Stimulated activated CD8-positive, alpha-beta memory T cell treated with anti-CD3 and anti-CD28 coated beads, Interleukin-4, amount 100 ng/mL, for 4 hours (primary cell): ENCODE measurements at places on chromosomes 1 and 21.
A peak's percentile ranks its signal among the peaks of the same experiment; 100 is the strongest.

- DNase-seq = no peak
Observed at GRCh38 chr1:220915954-220916353, 36.7 kb downstream of the HLX start.

GRCh38 chr1:98429965-98430443 lies 231.5 kb upstream of the SNX7 start:
- DNase-seq = no peak

GRCh38 chr1:55015731-55016620 lies 17.2 kb downstream of the BSND start:
- DNase-seq = no peak

DNA sequence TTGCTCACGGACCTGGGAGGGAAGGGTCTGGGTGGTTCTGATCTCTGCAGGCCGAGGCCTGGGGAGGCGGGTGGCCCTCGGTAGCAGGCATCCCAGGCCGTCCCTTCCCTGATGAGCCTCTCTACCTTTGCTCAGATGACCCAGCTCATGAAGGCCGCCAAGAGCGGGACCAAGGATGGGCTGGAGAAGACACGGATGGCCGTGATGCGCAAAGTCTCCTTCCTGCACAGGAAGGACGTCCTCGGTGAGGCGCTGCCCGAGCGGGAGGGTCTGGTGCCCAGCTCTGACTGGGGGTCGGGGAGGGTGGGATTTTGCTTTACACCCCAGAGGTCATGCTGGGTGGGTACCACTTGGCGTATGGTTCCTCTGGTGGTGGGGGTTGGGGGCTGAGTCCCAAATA lies 76.5 kb downstream of the ARHGEF10L start:
- DNase-seq = no peak

- no peak for DNase-seq
Observed at GRCh38 chr1:62652387-62652786, 35.8 kb downstream of the DOCK7 start.

DNA sequence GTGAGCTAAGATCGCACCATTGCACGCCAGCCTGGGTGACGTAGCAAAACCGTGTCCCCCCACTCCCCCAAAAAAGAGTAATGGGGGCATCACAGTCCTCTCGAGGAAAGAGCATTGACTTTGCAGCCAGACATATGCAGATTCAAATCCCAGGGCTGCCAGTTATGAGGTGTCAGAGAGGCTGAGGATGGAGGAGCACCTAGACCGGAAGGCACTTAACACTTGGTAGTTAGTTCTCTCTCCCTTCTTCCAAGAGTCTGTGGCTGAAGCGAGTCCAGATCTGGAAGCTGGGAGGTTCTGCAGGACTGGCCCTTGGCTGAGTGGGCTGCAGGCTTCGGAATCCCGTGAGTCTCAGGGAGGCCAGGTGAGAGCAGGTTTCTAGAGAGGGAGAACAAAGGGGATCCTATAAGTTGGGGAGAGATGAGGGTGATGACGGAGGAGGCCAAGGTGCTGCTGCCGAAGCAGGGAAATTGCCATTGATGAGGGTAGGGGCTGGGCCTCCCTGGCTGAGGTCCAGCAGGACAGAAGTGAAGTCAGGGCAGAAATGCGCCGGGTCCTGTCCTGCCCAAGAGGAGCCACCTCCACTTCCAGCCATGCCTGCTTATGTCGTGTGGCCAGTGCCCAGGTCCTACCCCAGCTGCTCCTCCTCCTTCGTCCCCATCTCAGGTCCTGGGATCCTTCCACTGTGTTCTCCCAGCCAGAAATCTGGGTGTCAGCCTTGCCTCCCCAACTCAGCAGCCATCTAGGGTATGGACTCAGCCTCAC lies 13.3 kb upstream of the SPOCD1 start:
- DNase-seq = no peak

- DNase-seq = peak; percentile 50
Observed at GRCh38 chr21:45228171-45228641, 59.5 kb downstream of the POFUT2 start.

DNA sequence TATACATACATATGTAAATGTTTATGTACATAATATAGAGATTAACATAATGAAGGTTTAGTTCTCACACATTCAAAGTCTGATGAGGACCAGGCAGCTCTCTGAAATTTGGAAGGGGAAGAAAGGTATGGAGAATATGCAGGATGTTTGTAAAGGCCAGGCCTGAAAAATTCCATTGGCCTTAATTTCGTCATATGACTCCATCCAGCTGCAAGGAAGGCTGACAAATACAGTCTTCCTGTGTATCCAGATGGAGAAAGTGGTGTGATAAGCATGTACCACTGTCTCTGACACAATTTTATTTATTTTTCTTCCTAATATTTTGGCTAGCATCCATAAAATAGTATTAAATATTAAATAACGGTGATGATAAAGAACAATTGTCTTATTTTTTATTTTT lies 6.3 kb upstream of the SGIP1 start:
- DNase-seq = no peak

DNA sequence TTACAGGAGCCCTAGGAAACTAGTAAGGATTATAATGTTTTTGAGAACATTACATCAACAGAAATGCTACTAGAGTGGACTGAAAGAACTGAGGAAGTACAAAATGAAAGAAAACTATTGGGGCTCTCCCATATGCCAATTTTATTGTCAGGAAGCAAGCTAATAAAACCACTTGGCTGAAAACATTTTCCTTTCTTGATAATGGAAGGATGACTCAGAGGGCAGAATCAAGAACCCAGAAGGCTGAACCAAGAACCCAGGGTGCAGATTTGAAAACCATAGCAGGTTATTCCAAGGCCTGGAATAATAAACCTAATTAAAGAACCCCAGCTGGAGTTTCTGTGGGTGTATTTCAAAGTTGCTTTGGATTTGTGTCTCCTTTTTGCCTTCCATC lies 70.7 kb downstream of the RPE65 start:
- no peak for DNase-seq

DNA sequence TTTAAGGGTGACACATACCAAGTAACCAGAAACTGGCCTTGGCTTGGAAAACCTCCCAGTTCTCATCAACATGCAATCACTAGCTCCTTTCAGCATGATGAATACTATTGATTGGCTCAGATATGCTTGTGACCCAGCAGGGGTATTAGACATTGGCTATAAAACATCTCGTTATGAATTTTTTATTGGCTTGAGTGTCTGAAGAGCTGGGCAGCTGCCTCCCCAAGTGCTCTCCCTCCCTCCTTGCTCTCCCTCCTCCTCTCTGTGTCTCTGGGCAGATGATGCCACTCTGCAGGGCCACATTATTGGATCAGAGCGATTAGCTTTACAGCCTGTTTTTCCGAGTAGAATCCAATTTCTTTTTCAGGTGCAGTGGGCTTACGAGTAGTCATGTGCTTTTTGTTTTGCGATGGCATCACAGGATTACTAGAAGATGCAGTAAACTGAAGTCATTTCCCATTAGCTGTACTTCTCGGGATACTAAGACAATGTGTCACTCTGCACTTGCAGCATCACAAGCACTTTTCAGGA lies 79.3 kb upstream of the ATF3 start:
- DNase-seq = no peak

DNA sequence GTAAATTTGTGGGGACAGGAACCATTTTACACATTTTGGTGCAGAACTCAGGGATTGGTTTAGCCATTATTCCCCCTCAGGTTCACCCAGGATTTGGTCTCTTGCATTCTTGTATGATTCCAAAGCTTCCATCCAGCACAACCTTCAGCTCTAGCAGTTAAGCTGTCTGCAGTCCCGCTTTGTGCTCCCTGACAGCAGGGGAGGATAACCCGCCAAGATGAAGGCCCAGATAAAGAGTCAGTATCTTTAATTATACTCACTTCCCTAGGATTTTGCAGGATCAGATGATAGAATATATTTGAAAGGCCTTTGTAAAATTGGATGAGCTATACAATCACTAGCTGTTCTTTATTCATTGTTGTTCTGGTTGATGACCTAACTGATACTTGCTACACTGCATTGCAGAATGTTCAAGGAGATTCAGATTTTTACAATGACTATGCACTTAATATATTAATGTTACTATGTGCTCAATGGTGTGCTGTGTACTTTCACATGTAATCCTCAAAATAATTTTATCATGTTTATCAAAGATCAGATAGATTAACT lies 49.8 kb downstream of the SLC16A1 start:
- no peak for DNase-seq

GRCh38 chr1:88741413-88741812 lies 57.3 kb downstream of the PKN2 start:
- no peak for DNase-seq

GRCh38 chr1:154736841-154737240 lies 128.9 kb upstream of the ADAR start:
- no peak for DNase-seq

- no peak for DNase-seq
Observed at GRCh38 chr1:12547586-12548225, 70.3 kb downstream of the DHRS3 start.

- no peak for DNase-seq
Observed at GRCh38 chr1:62438163-62438562, 1.3 kb downstream of the USP1 start.

- no peak for DNase-seq
Observed at GRCh38 chr1:10765304-10765703, 31.1 kb downstream of the CASZ1 start.

GRCh38 chr1:31414980-31415370 lies 2.0 kb downstream of the SERINC2 start:
- DNase-seq = no peak

- DNase-seq = no peak
Observed at GRCh38 chr1:97869441-97869840, 51.4 kb downstream of the DPYD start.

DNA sequence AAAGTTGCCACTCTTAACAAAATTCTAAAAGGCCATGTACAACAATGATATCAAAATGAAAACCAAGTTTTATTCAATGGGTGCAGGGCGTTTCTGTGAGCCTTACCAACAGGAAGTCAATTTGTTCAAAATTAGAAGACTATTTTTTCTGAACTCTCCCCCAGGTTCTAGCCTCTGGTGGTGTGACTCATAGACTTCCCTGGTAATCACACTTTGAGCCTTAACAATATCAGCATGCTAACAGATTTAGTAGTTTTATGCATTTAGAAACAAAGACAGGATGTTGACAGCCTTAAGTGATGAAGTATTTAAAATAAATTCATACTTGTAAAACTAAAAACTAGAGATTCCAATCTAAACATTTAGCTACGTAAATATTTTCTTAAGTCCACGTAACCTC lies 88.4 kb downstream of the LRRC8C start:
- DNase-seq = no peak

- no peak for DNase-seq
Observed at GRCh38 chr1:74611887-74612286, 61.7 kb downstream of the ERICH3 start.

- DNase-seq = no peak
Observed at GRCh38 chr1:46487818-46488218, 1.8 kb upstream of the DMBX1 start.

DNA sequence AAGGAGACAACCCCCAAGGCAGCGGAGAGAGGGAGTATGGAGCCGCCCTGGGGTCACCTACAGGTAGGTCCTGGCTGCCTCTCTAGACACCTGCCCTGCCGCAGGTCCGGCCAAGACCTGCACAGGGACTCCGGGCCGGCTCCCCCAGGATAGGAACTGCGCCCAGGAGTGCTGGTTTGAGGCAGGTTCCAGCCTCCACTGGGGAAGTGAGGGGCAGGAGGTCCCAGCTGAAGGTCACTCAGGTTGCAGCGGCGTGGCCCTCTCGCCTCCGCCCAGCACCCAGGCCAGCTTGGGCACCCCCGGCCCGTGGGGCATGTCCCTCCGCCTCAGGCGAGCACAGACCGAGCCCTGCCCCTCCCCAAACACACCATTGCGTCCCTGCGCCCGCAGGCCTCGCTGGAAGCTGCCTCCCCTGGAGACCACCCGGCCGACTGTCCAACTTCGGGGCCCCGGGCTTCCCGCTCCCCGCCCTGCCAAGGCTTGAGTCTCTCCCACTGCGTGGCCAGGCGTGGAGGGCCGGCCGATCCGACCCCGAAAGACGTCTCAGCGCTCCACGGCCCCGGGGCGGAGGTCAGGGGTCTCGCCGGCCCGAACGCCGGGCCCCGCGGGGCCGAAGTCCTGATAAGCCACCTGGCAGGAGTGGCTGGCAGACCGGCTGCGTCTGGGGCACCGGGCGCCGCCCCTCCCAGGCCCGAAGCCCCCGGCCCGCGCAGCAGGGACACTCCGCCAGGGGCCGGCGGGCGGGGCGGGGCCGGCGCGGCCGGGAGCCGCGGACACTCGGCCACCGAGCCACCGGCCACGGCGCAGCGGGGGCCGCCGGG lies 1.4 kb upstream of the SKI start:
- no peak for DNase-seq

- no peak for DNase-seq
Observed at GRCh38 chr1:228417061-228417460, 400 bp upstream of the TRIM17 start.

- no peak for DNase-seq
Observed at GRCh38 chr1:207000651-207001291, 30.5 kb upstream of the FCAMR start.
